A673 (cell line): ENCODE measurements at places on chromosomes 11 and 22.
A peak's percentile ranks its signal among the peaks of the same experiment; 100 is the strongest.

GRCh38 chr11:28621753-28622152, 513.6 kb downstream of the METTL15 start:
- DNase-seq = no peak

- peak; percentile 31 for DNase-seq
Measured at GRCh38 chr22:45263463-45264269, 21.1 kb upstream of the UPK3A start.

GRCh38 chr11:12119502-12119901, 9.1 kb downstream of the MICAL2 start:
- DNase-seq = no peak

DNA sequence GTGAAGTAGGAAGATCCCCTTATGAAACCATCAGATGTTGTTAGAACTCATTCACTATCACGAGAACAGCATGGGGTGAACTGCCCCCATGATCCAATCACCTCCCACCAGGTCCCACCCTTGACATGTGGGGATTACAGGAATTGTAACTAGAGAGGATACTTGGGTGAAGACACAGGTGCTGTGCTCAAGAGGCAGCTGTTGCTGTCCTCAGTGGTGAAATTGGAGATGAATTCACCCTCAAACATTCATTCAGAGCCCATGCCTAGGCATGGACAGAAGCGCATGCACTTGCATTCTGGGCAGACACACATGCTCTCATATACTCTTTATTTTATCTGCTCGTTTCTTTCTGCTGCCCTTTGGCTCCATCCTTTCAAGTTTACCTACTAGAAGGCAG, 385.0 kb downstream of the INSC start:
- no peak for DNase-seq

DNA sequence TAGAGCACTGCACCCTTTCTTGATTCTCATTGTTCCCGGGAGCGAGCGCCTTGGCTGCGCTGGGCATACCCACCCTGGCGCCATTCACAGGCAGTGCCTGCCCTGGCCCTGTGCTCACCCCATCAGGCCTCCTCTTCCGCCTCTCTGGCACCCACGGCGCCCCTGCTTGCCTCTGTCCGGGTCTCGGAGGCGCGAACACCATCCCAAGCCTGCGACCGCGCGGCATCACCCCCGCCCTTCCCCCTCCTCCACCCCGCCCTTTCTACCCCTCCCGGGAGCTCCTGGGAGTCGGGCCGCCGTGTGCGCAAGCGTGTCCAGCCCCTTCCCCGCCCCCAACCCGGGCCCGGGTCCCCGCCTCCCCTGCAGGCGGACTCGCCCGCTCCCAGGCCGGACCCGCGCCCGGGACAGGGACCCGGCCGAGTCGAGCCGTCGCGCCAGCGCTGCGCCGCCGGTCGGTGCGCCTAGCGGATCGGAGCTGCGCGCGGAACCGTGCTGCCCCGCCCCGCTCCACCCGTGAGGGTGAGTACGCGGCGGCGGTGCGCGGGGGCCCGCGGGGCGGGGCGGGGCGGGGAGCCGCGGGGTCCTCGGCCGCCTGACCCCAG, at the start of gene ST3GAL4:
TSS of gene ST3GAL4 (plus strand) at position 363 of the 602 bp plus-strand sequence. CDS start 50,470 bp downstream, outside the sequence.
- DNase-seq = peak; percentile 88
